G401 (cell line): ENCODE measurements at places on chromosomes 16 and 17. TPM values are rescaled to one million over a fixed set of nuclear protein-coding genes. Genes with fewer than 3 reads are reported as not detected.

The C16orf96 gene
- 0.17 TPM in 1 of 2 replicates, not detected in the other for total RNA-seq

The HP gene
- total RNA-seq, result not detected in 2 replicates

The TVP23A gene
- not detected in 2 replicates for total RNA-seq

The PPP1R27 gene
- 0.31 TPM in 1 of 2 replicates, not detected in the other for total RNA-seq

The DLX3 gene
- 6.3 and 11.2 TPM in 2 replicates for total RNA-seq

The CBFA2T3 gene
- total RNA-seq, result 0.12 and 0.64 TPM in 2 replicates

The ACSM5 gene
- total RNA-seq, result not detected in 2 replicates

The CBX2 gene
- 35.8 and 48.4 TPM in 2 replicates for total RNA-seq

The HCRT gene
- total RNA-seq, result not detected in 2 replicates

The PPY gene
- total RNA-seq, result not detected in 2 replicates

The TM4SF5 gene
- total RNA-seq, result not detected in 2 replicates

The CMTM2 gene
- total RNA-seq, result not detected in 2 replicates

The SPN gene
- total RNA-seq, result 0.37 TPM in 1 of 2 replicates, not detected in the other

The KRTAP4-3 gene
- not detected in 2 replicates for total RNA-seq

The NSRP1 gene
- 0.98 and 6.1 TPM in 2 replicates for total RNA-seq

The TPSG1 gene
- not detected in 2 replicates for total RNA-seq

The TP53TG3C gene
- total RNA-seq, result not detected in 2 replicates

The CDH1 gene
- 1.9 and 2.4 TPM in 2 replicates for total RNA-seq

The CACNG5 gene
- not detected in 2 replicates for total RNA-seq

The RAB26 gene
- 46.8 and 55.2 TPM in 2 replicates for total RNA-seq

The CDRT4 gene
- total RNA-seq, result 1.9 and 5.0 TPM in 2 replicates

The AATK gene
- 7.5 and 19.0 TPM in 2 replicates for total RNA-seq
